Activated CD4-positive, alpha-beta T cell treated with anti-CD3 and anti-CD28 coated beads for 36 hours (primary cell): ENCODE measurements at places on chromosomes 5 and 9. TPM values are rescaled to one million over a fixed set of nuclear protein-coding genes. Genes with fewer than 3 reads are reported as not detected.

DNA sequence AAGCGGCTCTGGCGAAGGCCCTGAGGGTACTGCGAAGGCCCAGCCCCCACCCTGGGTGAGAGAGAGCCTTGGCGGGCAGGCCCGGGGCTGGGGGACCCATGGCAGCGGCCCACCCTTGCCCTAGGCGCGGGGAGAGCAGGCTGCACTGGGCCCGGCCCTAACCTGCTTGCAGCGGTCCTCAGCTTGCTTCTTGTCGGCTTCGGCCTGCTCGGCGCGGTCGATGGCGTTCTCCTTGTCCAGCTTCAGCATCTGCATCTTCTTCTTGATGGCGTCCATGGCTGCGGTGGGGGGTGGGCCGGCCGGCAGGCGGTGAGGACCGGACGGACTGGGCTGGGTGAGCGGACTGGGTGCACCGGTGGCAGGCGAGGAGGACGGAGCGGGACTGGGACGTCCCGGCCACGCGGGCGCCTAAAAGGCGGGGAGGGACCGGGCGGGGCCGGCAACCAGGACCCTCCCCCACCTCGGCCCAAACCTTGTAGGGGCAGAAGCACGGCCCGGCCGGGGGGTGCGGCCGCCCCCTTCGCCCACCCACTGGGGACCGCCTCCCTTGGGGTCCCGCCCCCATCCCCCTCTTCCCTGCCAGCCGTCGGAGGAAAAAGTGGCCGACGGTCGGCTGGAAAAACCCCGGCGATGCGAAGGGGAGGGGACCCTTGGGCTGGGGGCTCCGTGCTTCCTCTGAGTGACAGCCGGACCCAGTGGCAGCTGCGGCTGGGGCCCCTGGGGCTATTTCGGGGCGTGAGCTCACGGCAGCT, at the start of gene TPM2:
Gene TPM2, minus strand, starts transcription at position 384 of the 752 bp plus-strand sequence. Its CDS starts 108 bp downstream, at position 276.
- DNase-seq = no peak

DNA sequence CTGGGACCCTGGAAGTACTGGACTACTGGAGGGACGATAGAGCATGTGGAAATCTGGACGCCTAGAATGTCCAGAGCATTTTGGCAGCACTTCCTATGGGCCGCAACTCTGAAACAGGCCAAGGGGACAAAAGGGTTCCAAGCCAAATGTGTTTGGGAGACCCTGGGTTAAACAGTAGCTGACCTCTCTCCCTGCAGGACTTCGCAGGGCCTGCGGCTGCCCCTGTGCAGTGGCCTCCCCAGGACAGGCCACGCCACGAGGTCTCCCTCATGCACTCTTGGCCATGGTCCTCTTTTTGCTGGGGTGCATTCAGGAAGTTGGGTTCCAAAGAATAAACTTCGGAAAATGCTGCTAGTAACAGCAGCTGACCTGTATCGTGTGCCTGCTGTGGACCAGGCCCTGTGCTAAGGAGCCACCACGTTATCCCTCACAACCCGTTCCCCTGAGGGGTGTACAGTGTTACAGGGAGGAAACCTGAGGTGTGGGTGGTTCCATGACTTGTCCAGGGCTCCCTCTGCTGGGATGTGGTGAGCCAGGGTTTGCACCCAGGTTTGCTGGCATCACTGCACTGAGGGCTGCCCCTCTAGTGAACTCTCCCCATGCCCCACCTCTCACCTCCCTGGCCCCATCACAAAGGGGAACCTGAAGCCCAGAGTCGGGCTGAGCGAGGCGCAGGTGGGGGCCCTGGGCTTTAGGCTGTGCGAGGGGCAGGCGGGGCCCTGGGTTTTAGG, 79.4 kb downstream of the AMBP start:
- DNase-seq = no peak

- DNase-seq = peak; percentile 69
These were observed 83.0 kb upstream of the FREM1 start for GRCh38 chr9:14993061-14993800.

Gene DMRT3
- total RNA-seq = not detected

Gene ARID3C
- total RNA-seq = 0.66 TPM

DNA sequence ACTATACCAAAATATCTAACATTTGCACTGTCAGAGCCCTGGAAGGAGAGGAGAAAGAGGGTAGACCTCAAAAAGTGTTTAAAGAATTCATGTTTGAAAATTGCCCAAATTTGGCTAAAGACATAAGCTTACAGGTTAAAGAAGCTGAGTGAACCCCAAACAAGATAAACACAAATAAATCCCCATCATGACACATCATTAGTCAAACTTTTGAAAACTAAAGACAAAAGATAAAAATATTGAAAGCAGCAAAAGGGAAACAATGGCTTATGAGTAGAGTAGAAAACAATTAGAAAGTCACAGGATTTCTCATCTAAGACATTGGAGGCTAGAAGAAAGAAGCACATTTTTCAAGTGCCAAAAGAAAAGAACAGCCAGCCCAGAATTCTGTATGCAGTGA, 6.1 kb upstream of the UBLCP1 start:
- DNase-seq = no peak

- DNase-seq = no peak
These were observed 231.5 kb upstream of the PPP1R2B start for GRCh38 chr5:156618601-156619000.
